ENCODE measurements at places on chromosomes 12 and 14. TPM values are rescaled to one million over a fixed set of nuclear protein-coding genes. Genes with fewer than 3 reads are reported as not detected.
A peak's percentile ranks its signal among the peaks of the same experiment; 100 is the strongest.

GRCh38 chr12:10562306-10562933 lies 51.0 kb downstream of the MAGOHB start:
- no peak for DNase-seq

GRCh38 chr12:117011988-117012805 lies 87.0 kb downstream of the TESC start:
- no peak for DNase-seq

DNA sequence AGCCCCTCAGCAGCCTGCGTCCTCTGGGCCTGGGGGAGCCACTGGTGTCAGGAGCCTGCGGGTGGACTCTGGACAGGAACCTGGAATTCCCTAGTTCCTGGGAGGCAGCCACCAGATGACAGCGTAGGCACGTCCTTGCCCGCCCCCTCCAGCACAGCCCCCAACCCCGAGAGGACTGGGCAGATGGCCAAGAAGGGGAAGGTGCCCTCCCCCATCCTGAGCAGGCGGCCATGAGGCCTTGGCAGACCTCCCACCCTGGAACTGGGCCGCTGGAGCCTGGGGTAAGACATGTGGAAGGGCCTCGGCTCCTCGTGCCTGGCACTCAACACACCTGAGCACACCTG lies 60.4 kb upstream of the FBRSL1 start:
- no peak for DNase-seq

DNA sequence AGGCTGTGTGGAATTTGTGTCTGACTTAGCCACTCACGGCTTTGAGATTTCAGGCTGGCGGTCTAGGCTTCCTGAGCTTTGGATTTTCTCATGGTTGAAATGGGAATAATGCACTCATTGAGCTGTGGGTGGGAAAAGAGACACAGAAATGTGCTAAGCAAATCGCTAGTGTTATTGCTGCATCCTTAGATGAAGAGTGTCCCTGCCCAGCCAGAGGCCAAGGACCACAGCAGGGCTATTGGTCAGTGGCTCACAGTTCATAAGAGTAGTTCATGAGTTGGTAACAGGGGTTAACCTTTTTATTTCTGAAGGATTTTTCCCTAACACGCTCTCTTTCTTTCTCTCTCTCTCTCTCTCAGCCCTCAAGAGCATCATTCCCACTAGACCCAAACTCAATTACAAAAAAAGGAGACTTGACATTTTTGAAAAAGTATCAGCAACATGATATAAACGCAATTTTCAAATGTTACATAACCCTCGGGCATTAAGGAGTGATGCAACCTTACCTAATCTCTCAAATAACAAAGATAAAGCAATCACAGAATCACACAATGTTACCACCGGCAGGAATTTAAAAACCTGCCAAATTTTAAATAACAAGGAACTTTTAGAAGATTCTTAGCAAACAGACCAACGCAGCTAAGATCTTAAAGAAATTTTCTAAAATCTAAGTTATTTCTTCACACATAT lies 36.7 kb upstream of the RMST start:
- DNase-seq = no peak

GRCh38 chr12:78293059-78293686 lies 462.5 kb downstream of the NAV3 start:
- DNase-seq = no peak

GRCh38 chr14:24172261-24172860 lies 481 bp downstream of the REC8 start:
- DNase-seq = peak; percentile 39

GRCh38 chr12:52418576-52419110 lies 12.5 kb upstream of the KRT82 start:
- no peak for DNase-seq

- no peak for DNase-seq
Observed at GRCh38 chr14:73780896-73781295, 66.7 kb upstream of the PNMA1 start.

DNA sequence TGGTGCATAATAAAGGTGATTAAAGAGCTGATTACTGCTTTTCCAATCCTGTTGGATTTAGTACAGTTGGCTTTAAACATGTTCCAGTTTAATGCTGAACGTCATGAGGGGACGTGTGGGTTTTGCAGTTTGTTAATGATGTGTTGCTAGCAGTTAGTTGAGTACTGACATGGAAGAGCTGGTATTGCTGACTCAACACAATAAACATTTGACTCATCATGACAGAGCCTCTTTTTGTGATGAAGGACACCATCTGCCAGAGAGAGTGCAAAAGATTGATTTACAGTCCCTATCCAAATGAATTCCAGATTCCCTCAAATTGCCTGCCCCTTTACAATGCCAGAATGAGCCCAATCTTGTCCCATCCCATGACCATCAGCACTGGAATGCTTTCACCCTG lies 346.2 kb upstream of the PRICKLE1 start:
- no peak for DNase-seq

DNA sequence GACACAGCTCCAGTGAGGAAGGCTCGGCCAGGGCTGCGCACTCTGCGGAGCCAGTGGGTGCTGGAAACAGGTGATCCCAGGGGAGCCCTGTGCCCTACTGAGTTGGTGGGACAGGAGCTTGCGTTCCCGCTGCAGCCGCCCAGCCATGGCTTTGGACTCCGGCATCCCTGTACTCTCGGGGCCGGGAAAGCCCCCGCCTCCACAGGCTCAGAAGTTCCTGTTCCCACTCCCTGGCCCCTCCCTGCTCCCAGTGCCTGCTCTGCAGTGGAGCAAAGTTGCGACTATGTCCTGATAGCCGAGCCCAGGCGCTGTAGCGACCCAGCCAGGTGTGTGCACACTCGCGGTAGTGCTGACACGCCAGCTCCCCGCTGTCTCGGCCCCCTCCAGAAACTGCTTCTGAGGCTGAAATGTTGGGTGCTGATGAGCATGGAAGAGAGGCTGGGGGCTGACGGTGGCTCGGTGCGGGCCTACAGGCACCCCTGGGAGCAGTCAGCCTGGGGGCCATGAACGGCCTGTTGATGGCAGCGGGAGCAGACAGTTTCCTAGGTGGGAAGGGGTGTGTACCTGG lies 344.6 kb upstream of the MGAT4C start:
- peak; percentile 30 for DNase-seq

DNA sequence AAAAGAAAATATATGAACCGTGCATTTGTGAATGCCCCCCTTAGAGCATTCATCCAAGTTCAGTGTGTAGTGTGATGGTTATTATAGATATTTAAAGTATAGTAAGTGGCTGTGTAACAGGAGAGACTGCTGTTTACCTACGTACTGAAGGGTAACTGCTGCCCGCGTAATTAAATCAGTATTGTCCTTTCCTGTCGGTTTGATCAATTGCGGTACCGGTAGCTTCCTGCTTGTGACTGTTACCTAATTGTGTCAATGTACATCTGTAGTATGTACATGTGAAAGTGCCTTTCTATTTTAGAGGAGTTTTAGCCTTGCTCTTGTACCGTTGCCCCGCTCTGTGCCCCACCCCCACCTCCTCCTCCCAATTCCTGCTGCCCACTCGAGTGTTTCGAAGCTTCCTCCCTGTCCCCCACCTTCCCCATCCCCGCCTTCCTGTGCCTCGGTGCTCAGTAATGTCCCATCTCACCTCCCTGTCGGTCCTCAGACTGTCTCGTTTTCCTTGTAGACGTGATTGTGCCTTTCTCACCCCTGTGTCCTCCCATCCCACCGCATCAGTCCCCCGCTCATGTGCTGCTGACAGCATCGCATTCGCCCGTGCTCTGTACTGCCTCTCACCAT lies 75.0 kb downstream of the KICS2 start:
- no peak for DNase-seq

DNA sequence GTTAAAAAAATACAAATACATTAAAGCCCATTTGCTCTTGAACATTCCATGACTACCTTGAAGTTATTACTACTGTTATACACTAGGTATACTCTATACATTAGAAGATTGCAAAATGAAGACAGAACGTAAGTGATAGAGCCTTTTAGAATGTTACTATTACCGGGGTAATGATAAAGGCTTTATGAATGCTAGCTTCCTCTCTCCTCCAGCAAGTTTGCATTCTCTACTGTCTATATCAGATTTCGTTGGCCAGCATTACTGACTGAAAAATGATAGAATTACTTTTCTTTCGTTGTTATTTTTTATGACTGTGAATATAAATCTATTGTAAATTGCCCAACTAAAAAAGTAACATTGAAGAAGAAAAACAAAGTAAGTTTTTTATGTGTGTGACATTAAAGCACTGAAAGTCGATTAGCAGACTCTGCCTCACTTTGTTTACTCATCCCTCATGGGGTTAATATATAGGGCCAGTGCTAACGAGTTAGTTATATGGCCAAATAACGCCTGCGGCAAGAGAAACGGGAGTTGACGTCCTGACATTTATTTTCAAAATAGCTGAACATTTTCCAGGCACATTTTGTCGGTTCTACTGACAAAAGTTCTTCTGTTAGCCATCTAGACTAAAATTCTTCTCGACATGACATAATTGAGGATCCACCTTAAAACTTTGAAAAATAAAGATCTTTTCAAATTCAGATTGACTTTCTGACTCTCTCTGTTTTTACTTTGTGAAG lies 163.8 kb upstream of the KITLG start:
- no peak for DNase-seq

GRCh38 chr14:92783813-92784431 lies 10.2 kb upstream of the GOLGA5 start:
- DNase-seq = no peak

- peak; percentile 57 for DNase-seq
Observed at GRCh38 chr12:13204428-13204827, 7.9 kb downstream of the EMP1 start.

DNA sequence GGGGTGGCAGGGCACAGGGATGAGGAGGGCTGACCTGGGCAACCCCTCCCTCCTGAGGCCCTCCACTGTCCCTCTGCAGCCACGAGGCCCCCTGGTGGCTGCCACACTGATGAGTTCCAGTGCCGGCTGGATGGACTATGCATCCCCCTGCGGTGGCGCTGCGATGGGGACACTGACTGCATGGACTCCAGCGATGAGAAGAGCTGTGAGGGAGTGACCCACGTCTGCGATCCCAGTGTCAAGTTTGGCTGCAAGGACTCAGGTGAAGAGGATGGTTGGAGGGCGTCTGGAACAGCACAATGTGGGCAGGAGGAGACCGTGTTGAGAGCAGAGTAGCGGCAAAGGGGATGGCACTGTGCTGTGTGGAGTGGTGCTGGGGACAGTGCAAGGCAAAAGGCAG lies 25.7 kb upstream of the LRP1-AS start:
- peak; percentile 80 for DNase-seq

DNA sequence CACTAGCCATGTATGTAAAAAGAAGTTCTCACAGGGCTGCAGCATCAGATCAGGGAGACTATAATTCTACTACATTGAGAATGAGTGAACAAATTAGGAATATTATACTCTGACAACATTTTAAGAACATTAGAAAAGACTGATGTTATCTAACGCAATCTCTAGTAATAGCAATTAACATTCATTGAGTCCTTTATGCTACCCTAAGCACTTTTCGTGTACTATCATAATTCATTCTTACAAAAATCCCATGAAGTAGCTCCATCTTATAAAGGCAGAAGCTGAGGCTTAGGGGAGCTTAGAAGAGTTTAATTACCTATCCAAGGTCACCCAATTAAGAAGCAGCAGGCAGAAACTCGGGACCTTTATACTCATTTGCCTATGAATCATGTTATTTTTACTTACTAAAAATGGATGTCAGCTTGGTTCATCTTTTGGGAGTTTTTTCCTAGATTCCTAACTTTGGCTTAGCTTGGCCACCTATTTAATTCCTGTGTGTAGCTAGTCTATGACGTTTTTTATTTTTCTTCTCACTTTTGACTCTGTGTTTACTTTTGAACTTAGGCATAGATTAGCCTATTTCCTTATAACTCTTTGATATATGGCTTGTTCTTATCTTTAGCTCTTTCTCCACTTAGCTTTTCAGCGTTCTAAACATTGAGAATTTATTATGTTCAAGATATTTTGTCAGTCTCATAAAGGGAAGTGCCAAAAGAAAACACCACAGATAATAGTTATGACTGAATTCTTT lies 333.5 kb upstream of the DCN start:
- no peak for DNase-seq

SLC6A12 gene
- total RNA-seq = 0.20 TPM

OR4E2 gene
- total RNA-seq = not detected

BHLHE41 gene
- 0.33 TPM for total RNA-seq

CRIP1 gene
- 8.8 TPM for total RNA-seq

CATSPERB gene
- 0.68 TPM for total RNA-seq

CIROP gene
- total RNA-seq = not detected

C12orf60 gene
- 1.6 TPM for total RNA-seq

MORN3 gene
- 0.37 TPM for total RNA-seq

PLEK2 gene
- total RNA-seq = not detected

INSM2 gene
- not detected for total RNA-seq

ADAM20 gene
- total RNA-seq = 0.28 TPM
